Stimulated activated CD8-positive, alpha-beta memory T cell treated with anti-CD3 and anti-CD28 coated beads, Interleukin-7, amount 100 ng/mL, for 4 hours (primary cell): ENCODE measurements at places on chromosomes 7 and 10.

DNA sequence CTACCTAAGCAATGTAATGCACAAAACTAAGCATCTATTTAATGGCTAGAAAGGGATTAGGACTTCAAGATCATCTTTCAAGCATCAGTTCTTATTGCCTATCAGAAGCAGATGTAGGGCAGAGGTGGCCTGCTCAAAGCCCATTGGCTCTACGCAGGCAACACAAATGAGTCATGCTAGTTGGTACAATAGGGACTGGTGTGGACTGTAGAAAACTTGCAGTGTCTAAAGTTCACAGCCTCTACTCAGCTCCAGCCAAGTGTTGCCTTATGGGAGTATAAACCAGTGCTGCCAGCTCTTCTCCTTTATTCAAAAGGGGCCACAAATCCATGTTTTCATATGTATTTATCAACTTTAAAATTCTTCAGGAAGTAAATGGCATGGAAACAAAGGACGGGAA lies 31.7 kb downstream of the ASAH2 start:
- no peak for DNase-seq

DNA sequence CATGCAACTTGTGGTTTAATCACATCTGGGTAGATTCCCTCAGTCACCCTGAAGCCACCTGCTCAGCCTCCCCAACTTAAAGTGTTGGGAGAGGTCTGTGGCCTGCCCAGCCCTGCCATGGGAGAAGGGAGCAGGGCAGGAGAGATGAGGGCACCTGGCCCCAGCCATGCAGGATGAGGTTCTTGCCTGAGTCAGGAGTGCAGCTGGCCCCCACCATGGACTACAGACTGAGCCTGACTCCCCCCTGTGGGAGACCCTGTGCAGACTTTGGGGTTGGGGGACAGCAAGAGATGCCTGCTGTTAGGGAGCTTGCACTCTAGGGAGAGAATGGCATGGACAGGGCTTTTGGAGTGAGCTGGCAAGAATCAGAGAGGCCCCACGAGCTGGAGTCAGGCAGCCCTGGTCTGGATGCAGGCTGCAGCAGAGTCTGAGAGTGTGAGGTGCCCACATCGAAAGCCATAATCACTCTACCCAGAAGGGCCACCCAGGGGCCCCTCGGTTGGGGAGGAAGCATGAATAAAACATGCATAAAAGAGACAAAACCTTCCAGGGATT lies 34.7 kb upstream of the DPYSL4 start:
- no peak for DNase-seq

- no peak for DNase-seq
Observed at GRCh38 chr10:19811540-19811939, 4.7 kb upstream of the PLXDC2 start.

- DNase-seq: no peak
Observed at GRCh38 chr7:91847876-91848588, 32.5 kb downstream of the MTERF1 start.

- DNase-seq: no peak
Observed at GRCh38 chr7:146661435-146661834, 544.8 kb downstream of the CNTNAP2 start.

DNA sequence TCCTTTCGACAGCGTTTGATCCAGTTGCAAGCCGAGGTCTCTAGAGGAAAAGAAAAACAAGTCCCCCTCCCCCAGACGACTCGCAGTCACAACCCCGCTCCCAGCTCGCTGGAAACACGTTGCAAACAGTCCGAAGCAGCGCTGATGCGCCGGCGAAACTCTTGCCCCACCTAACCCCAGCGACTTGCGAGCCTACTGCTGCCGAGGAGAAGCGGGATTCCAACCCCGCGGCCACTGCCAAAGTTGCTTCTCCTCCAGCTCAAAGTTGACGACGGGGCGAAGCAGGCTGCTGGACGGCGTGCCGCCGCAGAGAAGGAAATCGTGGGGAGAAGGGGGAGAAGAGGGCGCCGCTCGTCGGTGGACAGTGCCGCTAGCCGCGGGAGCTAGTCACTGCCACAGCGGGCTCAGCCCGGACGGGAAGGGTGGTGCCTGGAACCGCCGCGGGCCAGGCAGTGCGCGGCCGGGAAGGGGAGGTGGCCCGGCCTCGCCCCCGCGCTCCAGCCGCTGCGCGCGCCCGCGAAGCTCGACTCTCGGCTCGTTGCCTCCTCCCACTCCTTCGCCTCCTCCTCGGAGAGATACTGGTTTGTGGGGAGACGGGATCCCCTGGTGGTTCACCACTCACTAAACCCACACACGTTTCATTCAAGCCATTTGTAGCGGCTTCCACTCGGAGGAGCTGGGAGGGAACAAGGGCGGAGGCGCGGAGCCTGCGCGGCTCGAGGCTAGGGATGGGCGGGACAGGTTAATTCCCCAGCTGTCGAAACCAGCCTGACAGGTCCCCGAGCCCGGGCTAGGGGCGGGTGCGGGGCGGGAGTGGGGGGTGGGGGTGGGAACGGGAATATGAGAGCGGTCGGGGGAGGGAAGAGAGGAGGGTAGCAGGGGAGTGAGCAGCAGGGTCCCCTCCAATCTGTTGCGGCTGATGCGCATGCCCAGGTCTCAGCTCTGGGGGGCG lies at the start of gene GPR37:
TSS of gene GPR37 (minus strand) at position 392 of the 952 bp plus-strand sequence. CDS start 816 bp downstream, outside the sequence.
- DNase-seq: no peak
